Right hindlimb (tissue), 1 donor: ENCODE measurements at places on chromosomes 13 and 19.
A peak's percentile ranks its signal among the peaks of the same experiment; 100 is the strongest.

DNA sequence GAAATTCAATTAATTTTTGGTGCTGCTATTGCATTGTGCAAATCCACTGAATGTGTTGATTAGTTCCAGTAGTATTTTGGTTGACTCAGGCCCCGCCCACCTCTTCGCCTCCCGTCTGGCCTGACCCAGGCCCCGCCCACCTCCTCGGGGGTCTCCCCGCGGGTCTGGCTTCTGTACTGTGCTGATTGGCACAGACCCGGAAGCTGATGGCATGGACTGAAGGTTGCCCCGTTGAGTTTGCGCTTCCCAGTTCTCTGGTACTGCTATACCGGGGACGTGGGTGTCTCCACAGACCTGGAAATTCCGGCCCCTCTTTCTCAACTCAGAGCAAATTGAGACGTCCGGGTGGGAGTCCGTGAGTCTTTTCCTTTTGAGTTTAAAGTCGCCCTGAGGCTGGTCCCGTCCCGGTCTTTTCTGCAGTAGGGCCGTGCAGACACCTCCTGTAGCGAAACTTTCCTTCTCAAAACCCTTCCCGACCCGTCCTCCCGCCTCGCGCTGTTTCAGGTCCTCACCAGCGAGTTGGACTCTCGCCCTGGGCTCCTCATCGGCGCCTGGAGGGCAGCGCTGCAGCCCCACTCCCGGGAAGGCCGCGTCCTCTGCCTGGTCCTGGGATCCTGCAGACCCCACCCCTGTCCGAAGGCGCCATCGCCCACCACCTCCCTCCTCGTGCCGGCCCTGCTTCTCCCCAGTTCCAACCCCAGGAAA lies 14.8 kb downstream of the ZNF701 start:
- DNase-seq = peak; percentile 64

- DNase-seq = no peak
Observed at GRCh38 chr13:60001889-60002288, 161.8 kb downstream of the DIAPH3 start.

DNA sequence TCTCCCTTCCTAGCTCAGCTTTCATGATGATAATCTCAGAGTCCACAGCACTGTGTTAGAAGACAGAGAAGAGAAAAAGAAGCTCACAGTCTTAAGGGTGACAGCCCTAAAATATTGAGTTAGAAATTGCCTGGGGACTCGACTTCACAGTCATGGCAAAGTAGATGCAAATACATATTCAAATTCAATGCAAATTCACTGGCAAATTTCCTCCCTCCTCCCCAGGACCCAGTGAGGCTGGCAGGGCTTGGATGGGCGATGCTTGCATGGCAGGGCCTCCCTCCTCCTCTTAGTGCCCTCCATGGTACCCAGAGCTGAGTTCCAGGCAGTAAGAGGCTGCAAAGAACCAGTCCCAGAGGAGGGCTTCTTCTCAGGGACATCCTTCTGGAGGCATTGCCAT lies 115.6 kb upstream of the UQCRFS1 start:
- DNase-seq = no peak

DNA sequence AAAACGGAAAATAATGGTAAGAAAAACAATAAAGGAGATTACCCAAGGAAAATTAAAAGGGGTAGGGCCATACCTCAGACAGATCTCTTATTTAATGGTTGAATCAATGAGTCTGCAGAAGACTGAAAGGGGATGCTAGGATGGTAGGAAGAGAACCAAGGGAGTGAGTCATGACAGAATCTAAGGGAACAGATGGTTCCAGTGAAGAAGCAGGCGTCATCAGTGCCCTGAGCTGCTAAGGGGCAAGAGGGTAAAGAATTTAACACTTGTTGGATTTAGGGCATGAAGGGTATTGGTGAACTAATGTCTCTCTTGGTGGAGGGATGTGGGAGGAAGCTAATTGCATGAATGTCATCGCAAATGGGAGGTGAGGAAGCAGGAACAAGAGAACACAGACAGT lies 329.2 kb upstream of the TSHZ3 start:
- DNase-seq = no peak
